ENCODE measurements at places on chromosomes 11 and 22.

GRCh38 chr22:23837496-23837859 is 1.3 kb downstream of the DERL3 start:
- DNase-seq, result no peak

- DNase-seq, result no peak
Measured at GRCh38 chr22:32312748-32313147, 44.9 kb upstream of the RFPL3 start.

DNA sequence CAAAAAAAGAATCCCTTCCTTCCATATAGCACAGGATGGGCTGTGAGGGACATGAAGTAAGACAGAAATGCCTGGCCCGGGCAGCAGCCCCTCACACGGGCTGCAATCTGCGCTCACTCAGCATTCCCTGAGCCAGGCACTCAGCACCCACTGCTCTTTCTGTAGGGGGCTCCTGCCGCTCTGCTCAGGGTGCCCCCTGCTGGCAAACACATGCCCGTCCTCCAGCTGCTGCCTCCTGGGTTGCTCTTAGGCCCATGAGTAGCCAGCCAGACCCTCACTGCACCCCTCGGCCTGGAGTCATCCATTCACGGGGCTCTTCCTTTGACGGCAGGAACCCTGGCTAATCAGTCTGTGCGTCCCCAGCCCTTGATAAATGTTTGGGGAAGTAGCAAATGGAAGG is 6.9 kb downstream of the MCAT start:
- DNase-seq, result peak; percentile 67

- DNase-seq, result no peak
Measured at GRCh38 chr11:69490516-69490915, 9.1 kb downstream of the LINC01488 start.

DNA sequence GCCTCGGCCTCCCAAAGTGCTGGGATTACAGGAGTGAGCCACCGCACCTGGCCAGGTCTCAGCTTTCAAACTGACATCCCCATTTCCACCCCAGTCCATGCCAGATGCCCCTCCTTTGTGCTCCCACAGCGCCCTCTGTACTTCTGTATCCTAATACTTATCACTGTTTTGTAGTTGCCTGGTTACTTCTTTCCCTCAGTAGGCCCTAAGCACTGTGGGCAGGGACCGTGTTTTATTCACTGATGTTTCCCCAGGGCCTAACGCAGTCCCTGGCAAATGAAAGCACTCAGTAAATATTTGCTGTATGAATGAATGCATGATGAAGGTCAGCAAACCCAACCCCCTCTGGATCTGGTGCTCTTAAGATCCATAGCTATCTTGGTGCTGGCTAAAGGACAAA is 2.2 kb upstream of the TRIM3 start:
- no peak for DNase-seq

DNA sequence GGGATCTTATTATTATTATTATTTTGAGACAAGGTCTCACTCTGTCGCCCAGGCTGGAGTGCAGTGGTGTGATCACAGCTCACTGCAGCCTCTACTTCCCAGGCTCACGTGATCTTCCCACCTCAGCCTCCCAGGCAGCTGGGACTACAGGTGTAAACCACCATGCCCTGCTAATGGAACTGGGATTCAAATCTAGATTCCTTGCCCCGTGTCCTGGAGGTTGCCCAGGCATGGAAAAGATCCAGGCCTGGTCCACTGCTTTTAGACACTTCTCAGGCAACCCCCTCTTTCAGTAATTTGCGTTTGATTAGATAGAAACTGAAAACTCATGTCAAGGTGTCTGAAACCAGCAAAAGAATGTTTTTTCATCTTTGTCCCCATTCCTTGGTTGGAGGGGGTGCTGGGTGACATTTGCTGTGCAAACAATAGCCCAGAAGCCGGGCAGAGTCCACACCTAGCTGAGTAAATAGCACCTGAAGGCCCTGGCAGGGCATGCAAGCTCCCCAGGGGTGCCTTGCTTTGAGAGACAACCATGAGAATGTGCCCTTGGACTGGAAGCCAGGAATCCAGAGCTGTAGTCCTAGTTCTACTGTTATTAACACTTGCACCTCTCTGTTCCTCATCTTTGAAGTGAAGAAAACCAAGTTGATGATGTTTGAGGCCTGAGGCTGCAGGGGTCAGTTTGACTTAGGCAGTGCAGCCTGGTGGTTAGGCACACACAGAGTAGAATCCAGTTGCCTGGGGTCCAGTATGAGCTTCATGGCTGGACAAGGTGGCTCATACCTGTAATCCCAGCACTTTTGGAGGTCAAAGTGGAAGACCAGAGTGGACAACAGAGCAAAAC is 19.1 kb upstream of the XBP1 start:
- DNase-seq, result no peak

GRCh38 chr11:1202776-1203504 is 19.9 kb upstream of the MUC5B start:
- peak; percentile 88 for DNase-seq

- peak; percentile 52 for DNase-seq
Measured at GRCh38 chr11:68950270-68950669, 30.5 kb downstream of the MRGPRD start.

- DNase-seq, result no peak
Measured at GRCh38 chr11:34789196-34789834, 126.9 kb downstream of the APIP start.

GRCh38 chr22:24953384-24954113 is 1.0 kb downstream of the KIAA1671 start:
- no peak for DNase-seq

GRCh38 chr22:28773461-28773867 is 969 bp downstream of the CCDC117 start:
- DNase-seq, result no peak

DNA sequence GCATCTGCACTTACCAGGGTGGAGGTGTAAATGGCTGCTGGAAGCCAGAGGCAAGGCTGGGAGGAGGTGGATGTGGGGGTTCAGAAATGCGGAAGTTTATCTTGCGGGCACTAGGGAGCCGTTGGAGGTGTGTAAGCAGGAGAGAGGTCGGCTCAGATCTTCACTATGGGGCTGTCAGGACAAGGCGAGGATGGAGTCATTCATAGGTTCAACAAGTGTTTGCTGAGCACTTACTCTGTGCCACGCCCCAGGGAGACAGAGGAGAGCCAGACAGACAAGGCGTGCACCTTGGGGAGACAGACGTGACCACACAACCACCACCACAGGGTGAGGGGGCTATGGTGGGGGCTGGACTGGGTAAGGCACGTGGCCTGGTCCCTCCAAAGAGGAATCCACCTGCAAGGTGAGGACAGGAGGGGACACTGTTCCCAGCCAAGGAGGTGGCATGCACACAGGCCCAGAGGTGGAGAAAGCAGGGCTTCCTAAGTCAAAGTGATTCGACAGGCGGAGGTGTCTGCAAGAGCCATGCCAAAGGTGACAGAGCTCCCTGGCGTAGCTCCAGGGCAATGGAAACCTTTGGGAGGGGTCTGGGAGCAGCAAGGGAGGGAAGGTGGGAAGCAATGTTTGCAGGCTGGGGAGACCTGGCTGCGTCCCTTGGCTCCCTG is 30.8 kb upstream of the TCF20 start:
- no peak for DNase-seq

DNA sequence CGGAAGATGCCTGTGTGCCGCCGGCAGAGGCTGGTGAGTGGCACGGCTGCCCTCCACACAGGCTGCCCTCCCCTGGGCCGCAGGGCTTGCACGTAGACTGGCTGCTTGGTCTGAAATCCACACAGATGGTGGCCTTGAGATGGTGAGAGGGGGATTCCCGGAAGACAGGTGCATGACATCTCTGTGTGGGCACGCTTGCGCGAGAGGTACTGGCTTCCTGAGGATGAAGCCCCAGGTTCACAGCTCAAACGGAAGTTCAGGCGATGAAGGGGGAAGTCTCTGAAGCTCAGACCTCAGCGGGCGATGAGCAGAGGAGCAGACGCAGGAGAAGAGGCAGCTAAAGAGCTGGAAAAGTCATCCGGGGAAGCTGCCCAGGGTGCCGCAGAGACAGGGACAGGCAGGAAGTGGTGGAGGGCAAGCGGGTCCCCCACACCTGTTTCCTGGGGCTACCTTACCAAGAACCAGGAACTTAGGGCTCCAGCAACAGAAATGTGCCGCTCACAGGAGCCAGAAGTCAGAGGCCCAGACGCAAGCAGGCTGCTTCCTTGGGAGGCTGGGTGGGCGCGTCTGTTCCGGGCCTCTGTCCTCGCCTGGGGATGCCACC is 7.2 kb downstream of the CRELD2 start:
- no peak for DNase-seq

GRCh38 chr22:46422896-46423295 is 87.4 kb downstream of the TRMU start:
- DNase-seq, result no peak

- no peak for DNase-seq
Measured at GRCh38 chr11:131430473-131431208, 60.2 kb downstream of the NTM start.

DNA sequence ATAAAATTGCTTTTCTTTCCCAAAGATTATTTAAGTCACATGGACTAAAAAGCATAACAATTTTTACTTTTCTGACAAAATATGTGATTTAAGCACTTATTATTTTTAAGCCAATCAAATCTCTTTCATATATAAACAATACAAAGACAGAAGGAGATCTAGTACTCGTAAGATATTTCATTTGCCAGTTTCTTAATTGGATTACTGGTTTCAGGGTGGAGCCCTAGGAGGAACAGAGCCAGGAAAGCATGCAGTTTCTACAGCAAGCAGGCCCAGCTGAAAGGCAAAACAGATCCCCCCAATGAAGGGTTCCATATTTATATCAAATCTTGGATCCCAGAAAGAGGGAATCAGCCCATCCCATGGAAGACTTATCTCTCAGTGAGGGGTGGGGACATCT is 177.0 kb downstream of the KIF18A start:
- DNase-seq, result no peak

GRCh38 chr11:107825875-107826274 is 32.7 kb downstream of the SLC35F2 start:
- DNase-seq, result no peak

- DNase-seq, result peak; percentile 24
Measured at GRCh38 chr11:44066732-44067141, 667 bp downstream of the ACCS start.

GRCh38 chr11:111454561-111455192 is 57.5 kb downstream of the BTG4 start:
- DNase-seq, result peak; percentile 88

GRCh38 chr22:42959576-42960509 is 55.1 kb downstream of the PACSIN2 start:
- peak; percentile 65 for DNase-seq

GRCh38 chr11:17561111-17561415 is 14.0 kb downstream of the OTOG start:
- no peak for DNase-seq

GRCh38 chr11:15770798-15771414 is 585.4 kb downstream of the SOX6 start:
- DNase-seq, result no peak

DNA sequence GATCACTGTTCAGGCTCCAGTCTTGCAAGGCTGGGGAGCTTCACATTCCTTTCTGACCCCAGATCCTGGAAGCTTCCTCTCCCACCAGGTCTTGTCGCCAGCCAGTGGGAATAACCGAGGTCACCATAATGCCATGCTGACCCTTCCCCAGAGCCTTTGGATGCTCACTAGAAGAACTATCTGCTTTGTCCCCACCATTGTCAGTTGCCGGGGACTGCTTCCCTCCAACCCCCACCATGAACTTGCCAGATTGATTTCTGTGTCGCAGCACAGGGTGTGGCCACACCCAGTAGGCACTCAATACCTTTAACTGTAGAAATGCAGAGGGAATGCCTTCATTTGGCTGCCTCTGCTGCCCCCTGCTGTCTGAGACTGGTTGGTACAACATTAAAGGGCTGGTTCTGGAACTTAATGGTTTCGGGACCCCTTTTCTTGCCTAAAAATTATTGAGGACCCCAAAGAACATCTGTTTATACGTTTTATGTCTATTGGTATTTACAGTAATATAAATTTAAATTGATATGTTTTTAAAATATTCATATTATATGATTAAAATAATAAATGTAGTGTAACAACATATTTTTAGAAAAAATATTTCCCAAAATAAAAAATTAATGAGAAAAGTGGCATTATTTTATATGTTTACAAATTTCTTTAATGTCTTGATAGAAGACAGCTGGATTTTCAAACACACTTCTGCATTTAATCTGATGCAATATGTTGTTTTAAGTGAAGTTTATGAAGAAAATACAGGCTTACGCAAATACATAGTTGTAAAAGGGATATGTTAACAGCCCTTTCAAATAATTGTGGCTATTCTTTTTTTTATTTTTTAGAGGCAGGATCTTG is 6.7 kb upstream of the GDPD5 start:
- DNase-seq, result peak; percentile 82

GRCh38 chr11:134069426-134070341 is 812 bp downstream of the JAM3 start:
- no peak for DNase-seq

GRCh38 chr11:76205252-76206076 is 838 bp downstream of the WNT11 start:
- no peak for DNase-seq

DNA sequence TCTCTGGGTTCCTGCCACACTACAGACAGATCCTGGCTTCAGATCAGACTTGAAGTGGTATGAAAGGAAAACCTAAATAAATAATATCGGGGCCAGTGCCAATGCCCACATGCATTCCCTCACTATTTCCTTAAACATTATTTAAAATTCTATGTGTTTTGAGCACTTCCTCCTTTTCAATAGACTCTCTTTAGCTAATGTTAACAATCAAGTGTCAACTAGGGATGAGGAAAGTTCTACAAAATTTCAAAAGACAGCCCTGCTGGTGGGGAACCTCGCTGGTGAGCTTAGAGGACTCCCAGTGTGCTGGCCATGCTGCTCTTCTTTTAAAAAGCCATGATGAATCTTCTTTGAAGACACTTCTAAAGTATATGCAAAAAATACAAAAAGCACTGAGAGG is 87.5 kb downstream of the ENTHD1 start:
- DNase-seq, result no peak

DNA sequence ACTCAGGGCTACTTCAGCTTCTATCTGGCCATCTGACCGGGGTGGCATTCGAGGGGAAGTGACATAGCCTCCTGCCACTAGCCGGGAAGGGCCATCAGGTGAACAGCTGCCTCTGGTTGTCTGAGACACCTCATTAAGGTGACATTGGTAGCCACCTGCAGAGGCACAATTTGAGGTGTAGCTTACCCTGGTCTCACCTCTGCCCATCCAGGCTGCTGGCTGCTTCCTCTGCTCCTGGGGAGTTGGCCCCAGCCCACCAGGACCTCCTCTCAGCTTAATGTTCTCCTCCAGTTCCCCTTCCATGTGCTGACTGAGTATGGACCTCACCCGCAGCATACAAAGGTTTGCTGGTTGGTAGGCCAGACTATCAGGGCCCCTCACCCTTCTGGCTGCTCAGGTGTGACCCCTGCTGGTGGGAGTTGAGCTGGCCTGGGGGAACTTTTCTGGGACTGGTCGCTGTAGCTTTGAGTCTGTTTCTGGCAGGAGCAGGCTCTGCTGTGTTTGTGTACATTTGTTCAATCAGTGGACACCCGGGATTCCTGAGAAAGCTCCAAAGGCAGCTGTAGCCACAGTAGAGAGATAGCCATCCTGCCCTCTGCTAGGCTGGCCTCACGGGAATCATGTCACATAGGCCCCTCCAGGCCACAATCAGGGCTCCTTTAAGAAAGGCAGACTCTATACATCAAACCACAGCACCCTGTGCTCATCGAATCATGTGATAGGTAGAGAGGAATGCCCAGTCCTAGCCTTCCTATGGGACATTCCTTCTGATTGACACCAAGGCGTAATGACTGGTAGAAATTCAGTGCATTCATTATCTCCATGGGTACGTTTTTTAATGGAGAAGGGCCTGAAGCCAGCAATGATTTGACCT is 295.1 kb upstream of the PLET1 start:
- DNase-seq, result peak; percentile 57

Data from HTR-8/SVneo (cell line).